ENCODE measurements at places on chromosomes 3 and 15.

GRCh38 chr3:189685291-189685690 is 54.1 kb downstream of the TP63 start:
- no peak for DNase-seq

DNA sequence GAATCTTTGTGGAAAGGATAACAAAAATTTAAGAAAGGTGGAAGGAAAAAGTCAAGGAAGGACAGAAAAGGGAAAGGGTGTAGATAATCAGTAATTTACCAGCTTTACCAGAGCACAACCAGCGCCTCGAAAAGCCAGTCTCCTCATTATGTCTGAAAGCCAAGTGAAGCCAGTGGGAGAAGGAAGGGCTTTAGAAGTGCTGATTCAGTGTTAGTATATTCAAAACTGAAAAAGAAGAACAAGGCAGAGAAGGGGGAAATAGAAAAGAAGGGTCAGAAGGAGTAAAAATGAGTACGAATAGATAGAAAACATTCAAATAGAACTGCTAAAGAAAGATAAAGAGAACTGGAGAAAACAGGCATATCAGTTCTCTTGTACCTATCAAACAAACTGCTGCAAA is 4.1 kb downstream of the PBRM1 start:
- no peak for DNase-seq

DNA sequence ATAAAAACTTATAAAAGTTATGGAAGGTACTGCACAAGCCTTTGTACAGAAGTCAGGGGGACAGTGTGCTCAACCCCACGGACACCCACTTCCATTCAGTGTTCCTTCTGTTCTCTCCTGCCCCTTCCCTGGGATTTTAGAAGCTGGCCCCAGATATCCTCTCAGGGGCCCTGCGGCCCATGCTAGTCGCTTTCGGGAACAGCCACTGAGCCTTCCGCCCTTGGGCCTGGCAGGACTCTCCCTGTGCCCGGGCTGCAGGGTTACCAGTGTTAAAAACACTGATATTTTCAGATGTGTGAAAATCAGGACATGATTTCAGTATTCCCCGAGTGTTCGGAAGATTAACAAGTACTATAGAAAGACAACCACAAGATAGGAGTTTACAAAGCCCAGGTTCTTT is 22.4 kb downstream of the FAN1 start:
- DNase-seq: no peak

DNA sequence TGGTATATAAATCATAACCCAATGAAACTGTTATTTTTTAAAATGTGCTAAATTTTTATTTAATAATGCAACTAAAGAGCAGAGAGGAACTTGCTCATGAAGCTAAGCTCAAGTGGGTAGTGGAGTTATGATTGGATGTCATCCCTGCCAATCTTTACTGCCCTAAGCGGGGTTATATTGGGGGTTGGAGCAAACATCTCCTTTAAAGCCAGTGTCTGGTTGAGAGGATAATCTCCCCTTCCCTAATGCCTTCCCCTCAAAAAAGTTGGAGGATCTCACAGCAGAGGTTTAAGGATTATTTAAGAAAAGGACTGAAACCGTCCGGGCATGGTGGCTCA is 32.1 kb upstream of the CLASP2 start:
- no peak for DNase-seq

Measured in stimulated activated CD8-positive, alpha-beta memory T cell treated with anti-CD3 and anti-CD28 coated beads, Interleukin-4, amount 100 ng/mL, for 24 hours (primary cell).